ENCODE measurements at places on chromosomes 3 and 15. TPM values are rescaled to one million over a fixed set of nuclear protein-coding genes. Genes with fewer than 3 reads are reported as not detected.

ADAMTS9 gene
- 4.5 TPM for total RNA-seq

CFAP20DC gene
- 6.7 TPM for total RNA-seq

GRCh38 chr15:51128701-51129100 lies 34.0 kb upstream of the TNFAIP8L3 start:
- no peak overlapping the region for H3K27ac ChIP-seq
- H3K36me3 ChIP-seq: no peaks in the 10 kb centered on the region

DNA sequence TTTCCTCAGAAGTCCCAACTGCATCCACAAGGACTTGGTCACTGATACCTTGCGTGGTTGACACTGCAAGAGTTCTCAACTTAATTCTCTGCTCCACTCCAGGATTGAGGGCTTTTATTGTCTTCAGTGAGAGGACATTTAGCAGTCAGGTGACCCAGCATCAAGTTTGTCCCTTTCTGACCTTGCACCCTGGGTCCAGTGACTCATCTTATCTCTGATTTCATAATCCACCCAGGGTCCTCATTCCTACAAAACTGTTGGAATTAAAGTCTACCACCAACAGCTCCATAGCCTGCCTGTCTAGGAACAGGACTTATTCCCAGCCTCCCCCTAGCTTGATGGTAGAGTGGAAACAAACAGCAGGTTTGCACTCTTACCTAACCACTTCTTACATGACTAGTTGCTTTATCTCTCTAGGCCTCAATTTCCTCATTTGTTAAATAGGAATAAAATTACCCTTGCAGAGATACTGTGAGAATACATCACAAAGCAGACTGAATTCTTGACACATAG lies 151.3 kb upstream of the LPP start:
- H3K27ac ChIP-seq: peak overlapping the region; percentile 50
- H3K36me3 ChIP-seq: no peaks in the 10 kb centered on the region
- peaks cover 31% of the 10 kb centered on the region for H3K4me1 ChIP-seq

DNA sequence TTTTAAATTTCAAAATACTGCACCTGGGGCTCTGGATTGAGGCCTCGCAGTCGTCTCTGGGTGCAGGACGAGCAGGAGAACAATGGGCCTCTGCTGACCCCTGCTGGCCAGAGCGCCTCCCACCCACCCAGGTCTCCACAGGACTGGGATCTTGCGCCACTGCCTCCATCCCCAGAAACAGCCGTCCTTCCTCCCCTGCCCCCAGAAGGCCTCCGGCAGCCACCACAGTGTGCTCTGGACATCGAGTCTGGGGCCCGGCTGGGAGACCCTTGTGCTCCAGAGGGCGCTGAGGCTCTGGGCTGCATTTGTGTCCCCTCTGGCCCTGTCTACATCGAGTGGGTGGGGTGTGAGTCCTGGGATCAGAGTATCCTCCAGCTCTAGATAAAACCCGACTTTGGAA lies 6.7 kb upstream of the ACSBG1 start:
- no peak overlapping the region for H3K4me3 ChIP-seq
- no peaks in the 10 kb centered on the region for H3K27me3 ChIP-seq
- H3K4me1 ChIP-seq: 0 out of 2 replicates have a peak, but pooled peaks cover 3% of the 10 kb centered on the region
- DNase-seq: peak; percentile 43

Data from PC-9 (cell line).